ENCODE measurements at places on chromosomes 11 and 22.

DNA sequence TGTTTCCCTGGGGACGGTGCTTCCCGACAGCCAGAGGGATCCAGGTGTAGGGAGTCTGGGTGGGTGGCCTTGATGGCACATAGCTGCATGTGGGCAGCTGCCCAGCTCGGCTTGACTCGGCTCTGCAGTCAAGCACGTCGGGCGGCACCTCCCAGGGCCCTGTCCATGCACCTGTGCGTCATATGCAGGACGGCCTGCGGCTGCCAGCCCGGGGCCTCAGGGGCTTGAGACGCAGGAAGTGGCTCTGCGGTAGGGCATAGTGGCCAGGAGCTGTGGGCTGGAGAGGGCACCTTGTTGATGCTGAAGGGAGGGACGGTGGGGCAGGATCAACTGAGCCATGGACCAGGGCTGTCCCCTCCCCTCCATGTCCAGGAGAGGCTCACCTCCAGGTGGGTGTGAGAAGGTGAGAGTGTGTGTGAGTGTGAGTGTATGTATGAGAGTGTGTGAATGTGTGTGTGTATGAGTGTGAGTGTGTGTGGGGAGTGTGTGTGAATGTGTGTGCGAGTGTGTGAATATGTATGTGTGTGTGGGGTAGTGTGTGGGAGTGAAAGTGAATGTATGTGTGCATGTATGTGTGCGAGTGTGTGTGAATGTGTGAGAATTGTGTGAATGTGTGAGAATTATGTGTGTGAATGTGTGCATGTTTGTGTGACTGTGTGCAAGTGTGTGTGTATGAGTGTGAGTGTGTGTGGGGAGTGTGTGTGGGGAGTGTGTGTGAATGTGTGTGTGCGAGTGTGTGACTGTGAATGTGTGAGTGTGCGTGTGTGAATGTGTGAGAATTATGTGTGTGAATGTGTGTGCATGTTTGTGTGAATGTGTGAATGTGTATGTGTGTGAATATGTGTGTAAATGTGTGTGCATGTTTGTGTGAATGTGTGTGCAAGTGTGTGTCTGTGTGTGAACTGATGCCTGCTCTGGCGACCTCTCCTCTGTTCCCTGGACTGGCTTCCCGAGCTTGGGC lies 5.7 kb upstream of the SUN2 start:
- DNase-seq = no peak

DNA sequence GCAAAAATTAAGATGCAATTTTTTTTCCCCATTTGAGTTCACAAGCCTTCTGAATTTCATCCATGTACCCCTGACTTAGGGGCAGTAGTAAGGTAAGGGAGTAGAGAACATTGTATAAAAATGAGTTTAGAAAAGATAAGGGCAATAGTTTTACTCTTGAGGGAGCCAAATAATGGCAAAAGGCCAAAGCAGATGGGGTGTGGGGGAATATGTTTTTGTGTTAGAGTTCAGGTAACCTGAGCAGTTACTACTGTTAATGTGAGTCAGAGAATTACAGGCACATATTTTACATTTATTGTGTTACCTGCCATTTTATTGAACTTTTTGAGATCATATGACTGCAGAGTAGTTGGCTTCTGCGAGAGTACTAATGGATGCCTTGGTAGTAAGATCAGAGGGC lies 3.1 kb downstream of the EED start:
- no peak for DNase-seq

GRCh38 chr22:43554259-43554636 lies 142.4 kb downstream of the MPPED1 start:
- no peak for DNase-seq

- DNase-seq = no peak
Observed at GRCh38 chr11:17746096-17746495, 11.5 kb downstream of the KCNC1 start.

- DNase-seq = no peak
Observed at GRCh38 chr22:49460592-49461281, 366.9 kb downstream of the BRD1 start.

DNA sequence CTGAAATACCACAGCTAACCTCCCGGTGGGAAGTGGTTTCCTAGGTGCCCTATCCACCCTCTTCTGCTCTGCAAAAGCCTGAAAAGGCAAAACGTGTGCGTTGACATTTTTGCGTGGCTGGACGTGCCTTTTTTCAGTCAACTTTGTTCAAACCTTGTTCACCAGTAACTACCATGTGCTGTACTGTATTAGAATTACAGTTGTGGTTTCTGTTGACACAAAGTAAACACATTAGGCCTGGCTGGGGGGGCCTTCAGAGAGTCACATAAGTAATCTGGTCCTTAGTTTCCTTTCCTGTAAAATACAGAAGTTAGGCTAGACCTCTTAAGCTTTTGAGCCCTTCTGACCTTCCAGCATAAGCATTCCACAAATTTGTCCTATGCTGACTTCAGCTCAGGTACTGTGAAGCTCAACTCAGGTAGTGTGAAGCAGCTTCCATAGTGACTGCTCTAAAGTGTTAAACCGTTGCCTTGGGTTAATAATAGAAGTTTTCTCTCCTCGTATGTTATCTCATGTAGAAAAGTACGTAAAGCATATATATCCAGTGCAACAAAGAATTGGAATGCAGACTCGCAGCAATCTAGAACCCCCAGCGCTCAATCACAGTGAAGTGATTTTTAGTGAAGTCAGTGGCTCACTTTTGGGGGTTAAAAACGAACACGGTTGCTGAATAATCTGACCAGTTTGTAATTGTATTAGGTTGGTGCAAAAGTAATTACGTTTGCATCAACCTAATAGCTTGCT lies 1.8 kb downstream of the EWSR1 start:
- DNase-seq = no peak

- no peak for DNase-seq
Observed at GRCh38 chr11:106234794-106235193, 157.3 kb downstream of the AASDHPPT start.

DNA sequence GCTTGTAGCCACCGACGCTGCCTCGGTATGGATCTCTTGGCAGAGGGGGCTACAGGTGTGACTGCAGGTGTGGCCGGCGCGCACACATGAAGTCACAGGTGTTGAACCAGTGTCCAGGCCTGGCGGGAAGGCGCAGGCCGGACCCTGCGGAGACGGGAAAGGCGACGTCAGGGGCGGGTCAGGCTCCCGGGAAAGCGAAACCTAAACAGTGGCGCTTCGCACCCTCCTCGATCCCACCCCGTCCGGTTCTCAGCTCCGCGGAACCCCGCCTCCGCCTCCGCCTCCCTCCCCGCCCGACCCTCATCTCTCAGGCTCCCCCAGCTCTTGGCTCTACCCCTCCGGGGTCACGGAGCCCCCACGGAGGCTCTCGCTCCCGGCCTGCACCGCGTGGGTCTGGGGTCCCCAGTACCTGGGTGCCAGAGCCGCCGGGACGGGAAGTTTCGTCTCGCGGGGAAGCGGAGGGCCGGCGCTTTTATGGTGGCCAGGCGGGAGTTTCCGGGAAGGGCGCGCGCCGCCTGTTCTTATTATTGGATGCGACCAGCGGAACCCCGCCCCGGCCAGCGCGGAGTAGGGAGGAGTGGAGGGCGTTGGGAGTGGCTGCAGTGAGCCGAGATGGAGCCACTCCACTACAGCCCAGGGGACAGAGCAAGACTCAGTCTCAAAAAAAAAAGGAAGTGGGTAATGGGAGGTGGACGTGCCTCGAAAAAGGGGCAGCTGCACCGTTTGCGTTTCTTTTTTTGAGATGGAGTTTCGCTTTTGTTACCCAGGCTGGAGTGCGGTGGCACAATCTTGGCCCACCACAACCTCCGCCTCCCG lies at the start of gene IRF7:
IRF7 (minus strand) TSS at position 447 of the 816 bp plus-strand sequence. CDS start 586 bp downstream, outside the sequence.
- peak; percentile 76 for DNase-seq

- DNase-seq = no peak
Observed at GRCh38 chr11:86747801-86748200, 52.5 kb upstream of the PRSS23 start.

DNA sequence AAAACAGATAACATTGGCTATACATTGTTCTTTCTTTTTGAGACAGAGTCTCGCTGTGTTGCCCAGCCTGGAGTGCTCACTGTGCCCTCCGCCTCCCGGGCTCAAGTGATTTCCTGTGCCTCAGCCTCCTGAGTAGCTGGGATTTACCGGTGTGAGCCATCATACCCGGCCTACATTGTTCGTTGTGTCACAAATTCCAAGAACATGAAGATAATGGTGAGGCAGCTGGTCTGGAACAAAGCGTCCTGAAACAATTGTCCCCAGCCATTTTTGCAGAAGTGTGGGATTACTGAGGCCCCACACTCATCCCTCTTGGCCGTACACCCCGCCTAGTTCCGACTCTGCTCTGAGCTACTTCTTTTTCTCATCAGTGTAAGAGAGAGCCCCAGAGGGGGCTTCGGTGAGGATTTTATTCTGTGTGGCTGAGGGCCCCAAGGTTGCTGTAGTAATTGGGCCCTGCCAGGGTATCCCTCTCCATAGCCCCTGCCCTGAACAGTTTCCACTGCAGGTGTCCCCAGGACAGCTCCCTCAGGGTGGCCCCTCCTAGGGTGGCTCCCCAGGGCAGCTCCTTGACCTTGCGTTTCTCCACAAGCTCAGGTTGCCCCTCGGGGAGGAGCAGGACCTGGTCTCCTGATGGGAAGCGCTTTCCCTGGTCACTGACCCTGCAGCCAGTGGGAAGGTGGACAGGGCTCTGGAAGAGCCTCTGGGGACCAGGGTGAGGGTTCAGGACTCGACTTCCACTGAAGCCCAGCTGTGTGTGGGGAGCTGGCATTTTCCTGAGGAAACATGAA lies 13.1 kb upstream of the ARSA start:
- DNase-seq = no peak

- DNase-seq = no peak
Observed at GRCh38 chr11:121334973-121335710, 42.6 kb downstream of the SC5D start.

- no peak for DNase-seq
Observed at GRCh38 chr11:84232511-84232910, 946.3 kb upstream of the CCDC90B start.

- no peak for DNase-seq
Observed at GRCh38 chr22:44599500-44600140, 101.6 kb upstream of the RTL6 start.

DNA sequence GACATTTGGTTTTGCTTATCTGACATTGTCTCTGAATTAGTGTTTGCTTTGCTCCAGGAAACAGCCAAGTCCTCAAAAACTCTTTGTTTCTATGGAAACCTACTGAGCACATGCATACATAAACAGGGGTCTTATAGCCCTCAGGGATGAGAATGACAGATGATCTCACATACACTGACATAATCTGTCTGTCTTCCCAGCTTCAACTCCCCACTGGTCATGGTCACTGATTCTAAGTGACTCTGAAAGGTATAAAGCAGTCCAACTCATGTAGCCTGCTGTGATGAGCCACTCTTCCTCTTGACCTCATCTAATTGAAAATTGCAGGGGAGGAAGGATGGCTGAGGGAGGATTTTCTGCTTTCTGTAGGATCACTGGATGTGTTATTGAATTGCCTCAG lies 12.6 kb downstream of the ZNF143 start:
- no peak for DNase-seq

DNA sequence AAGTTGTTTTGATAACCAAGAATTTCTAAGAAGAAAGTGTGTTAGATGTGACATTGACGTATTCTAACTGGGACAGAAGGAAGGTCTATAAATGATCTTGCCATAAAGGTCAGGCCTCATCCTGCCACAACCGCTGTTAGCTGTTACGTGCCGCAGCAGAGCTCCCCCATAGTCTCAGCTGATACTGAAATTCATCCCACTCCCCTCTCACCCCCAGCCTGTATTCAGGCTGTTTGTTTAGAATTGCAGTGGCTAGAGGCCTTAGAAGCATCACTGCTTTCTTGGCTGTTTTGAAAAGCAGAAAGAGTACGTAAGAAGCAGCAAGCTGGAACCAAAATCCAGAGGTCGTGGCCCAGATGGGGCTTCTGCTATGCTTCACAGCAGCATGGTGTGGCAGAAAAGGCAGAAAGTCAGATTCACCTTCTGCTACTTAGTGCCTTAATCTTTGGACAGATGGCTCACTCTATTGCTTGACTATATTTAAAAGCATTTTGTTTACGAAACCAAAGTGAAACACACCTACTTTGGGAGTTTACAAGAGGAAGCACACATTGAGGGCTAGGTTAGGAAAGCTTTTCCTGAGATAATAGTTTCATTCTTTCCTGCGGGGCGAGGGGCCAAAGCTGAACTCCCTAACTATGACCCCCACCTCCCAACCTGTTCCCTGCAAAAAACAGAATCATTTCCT lies 950 bp upstream of the LAYN start:
- DNase-seq = no peak

GRCh38 chr11:119339589-119340334 lies 921 bp downstream of the C1QTNF5 start:
- DNase-seq = no peak

DNA sequence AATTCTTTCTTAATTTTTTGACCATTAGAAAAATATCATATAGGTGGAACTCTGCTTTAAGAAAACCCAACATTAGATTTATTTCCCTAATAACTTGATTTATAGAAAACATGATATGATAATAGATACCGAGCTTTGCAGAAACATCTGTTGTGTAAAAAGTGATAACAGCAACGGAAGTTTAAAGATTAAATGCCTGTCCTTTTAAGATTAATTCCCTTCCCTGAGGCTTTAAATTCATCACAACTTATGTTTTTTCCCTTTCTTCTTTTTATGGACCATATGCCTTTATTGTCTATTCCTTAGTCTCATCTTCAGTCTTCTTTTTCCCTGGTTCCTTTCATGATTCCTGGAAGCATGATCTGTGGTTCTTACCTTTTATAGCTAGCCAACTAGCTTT lies 1.9 kb downstream of the USP47 start:
- DNase-seq = no peak

GRCh38 chr11:123235656-123236261 lies 40.7 kb upstream of the CLMP start:
- DNase-seq = no peak

GRCh38 chr11:109775686-109776085 lies 317.5 kb upstream of the ZC3H12C start:
- no peak for DNase-seq

DNA sequence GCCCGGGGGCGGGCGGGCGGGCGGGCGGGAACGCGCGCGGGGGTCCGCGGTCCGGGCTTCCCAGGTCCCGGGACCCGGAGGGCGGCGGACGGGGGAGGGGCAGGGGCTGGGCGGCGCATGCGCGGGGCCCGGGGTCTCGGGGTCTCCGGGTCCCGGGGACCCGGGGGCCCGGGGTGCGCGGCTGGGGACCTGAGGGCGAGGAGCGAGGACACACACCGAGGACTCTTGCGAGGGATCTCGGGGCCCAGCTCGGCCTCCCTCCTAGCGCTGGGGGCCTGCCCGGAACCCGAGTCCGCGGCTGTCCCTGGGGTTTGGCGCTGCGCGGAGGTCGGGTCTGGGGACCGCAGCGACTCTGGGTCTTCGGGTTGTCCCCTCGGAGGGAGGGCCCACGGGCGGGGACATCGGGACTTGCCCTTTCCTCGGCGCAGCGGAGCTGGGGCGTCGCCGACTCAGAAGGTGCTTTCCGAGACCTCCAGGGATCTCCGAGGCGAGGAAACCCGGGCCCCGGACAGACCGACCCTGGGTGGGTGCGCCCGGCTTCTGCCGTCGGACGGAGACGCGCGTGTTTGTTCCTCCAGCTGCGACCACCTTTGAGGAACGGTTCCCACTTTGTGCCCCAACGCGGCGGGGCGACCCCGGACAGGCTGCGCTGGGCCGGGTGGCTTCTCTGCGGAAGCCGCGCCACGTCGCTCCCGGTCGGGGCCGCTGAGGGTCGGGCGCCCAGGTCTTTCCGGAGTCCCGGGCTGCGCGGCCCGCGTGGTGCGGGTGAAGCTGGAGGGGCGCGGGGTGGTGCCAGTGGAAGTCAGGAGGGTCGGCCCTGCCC lies 540 bp downstream of the PPARA start:
- peak; percentile 42 for DNase-seq
